ENCODE measurements at places on chromosomes 6 and 20. TPM values are rescaled to one million over a fixed set of nuclear protein-coding genes. Genes with fewer than 3 reads are reported as not detected.

- DNase-seq, result no peak
These were observed 32.3 kb upstream of the CNKSR3 start for GRCh38 chr6:154542747-154543146.

- DNase-seq, result peak; percentile 84
These were observed 21.2 kb downstream of the RAMACL start for GRCh38 chr6:166565084-166565967.

DNA sequence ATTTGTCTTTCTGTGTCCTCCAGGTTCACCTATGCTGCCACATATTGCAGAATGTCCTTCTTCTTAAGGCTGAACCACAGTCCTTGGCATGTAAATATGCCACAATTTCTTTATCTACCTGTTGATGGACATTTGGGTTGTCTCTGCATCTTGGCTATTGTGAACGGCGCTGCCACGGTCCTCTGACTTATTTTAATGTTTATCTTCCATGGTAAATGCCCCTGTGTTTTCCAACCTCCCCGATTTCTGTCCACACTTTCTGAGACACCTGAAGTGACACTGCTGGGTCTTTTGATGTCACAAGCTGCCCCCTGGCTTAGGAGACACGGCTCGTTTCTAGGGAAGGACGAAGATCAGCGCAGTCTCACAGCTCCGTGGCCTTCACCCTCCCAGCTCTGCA lies 128.3 kb upstream of the PDE10A start:
- no peak for DNase-seq

DNA sequence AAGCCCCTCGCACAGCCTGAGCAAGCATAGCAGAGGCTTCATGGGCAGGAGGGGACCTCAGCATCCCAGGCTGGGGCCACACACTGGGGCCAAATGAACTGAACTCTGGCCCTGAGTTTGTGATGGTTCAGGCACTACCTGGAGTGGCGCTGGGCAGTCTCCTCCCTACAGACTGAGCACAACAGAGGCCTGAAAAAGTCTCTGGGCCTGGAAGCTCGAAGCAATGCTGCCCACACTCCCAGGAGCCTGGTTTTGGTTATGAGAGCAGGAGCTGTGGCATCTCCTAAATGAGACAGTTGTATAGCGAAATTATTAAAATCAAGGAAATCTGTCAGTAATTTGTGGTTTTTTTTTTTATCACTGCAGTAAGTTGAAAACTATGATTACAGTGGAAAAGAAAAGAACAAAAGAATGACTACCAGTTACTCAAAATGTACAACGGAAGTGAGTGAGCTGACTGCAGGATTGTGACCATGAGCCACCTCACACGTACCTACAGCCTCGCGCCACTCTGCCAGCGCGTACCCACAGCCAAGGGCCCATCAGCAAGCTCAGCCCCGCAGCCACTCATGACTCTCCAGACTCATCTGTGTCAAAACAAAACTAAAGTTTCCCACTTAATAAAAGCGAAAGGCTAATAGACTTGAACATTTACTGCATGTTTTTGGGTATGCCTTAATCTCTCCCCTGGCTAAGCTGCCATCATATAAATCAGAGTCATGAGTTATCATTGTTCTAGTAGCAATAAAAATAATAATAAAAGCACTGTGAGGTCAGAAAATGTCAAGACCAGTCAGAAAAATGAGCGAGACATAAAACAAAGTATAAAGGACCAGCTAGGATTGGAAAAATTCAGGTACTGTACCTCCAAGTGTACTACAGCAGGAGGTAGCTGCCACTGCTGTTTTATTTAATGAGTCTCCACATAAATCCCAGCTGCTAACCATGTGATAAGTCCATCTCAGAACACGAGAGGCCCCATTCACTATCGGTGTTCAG lies 177.0 kb downstream of the FOXC1 start:
- DNase-seq, result no peak

GRCh38 chr6:109239160-109239559 lies 143.1 kb downstream of the CD164 start:
- no peak for DNase-seq

- no peak for DNase-seq
These were observed 135.0 kb upstream of the TNFAIP3 start for GRCh38 chr6:137731960-137732616.

DLL1 gene
- 23.9 TPM for total RNA-seq

FKBP1C gene
- not detected for total RNA-seq

NKAIN4 gene
- not detected for total RNA-seq

MED23 gene
- 15.3 TPM for total RNA-seq

Measured in right cardiac atrium (tissue), 5 donors.